ENCODE measurements at places on chromosomes 11 and 22.

GRCh38 chr22:38314933-38315822 lies 2.1 kb downstream of the CSNK1E start:
- DNase-seq, result peak; percentile 35

GRCh38 chr22:24291515-24292201 lies 21.0 kb downstream of the SPECC1L start:
- no peak for DNase-seq

DNA sequence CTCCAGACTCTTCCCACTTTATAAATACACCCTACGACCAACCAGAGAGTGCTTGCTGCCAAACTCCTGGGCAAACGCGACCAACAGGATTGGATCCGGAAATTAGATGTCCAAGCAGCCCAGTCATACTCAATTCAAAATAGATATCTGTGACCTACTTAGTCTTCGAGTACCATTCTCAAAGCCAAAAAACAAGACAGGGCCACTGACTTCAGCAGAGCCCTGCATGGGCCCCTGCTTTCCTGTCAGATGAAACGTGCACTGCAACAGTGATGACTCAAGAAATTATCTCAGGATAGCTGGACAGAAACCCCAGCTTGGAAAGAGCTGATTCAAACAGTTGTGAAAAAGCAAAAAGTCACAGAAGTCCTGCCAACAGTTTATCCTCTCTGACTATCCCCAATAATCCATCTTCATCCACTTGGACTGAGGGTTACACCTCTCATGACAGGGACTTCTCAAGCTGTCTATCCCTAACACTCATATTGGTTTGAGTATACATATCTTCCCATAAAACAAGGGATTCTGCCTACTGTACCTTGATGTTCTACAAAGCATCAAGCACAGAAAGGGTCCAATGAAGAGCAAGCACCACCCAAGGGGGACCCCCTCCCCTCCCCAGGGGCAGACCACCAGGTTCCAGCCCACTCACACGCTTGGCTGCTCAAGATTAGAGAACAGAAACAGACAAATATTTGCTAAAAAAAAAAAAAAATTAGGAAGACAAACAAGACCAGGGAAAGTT lies 17.4 kb downstream of the SMCO4 start:
- no peak for DNase-seq

DNA sequence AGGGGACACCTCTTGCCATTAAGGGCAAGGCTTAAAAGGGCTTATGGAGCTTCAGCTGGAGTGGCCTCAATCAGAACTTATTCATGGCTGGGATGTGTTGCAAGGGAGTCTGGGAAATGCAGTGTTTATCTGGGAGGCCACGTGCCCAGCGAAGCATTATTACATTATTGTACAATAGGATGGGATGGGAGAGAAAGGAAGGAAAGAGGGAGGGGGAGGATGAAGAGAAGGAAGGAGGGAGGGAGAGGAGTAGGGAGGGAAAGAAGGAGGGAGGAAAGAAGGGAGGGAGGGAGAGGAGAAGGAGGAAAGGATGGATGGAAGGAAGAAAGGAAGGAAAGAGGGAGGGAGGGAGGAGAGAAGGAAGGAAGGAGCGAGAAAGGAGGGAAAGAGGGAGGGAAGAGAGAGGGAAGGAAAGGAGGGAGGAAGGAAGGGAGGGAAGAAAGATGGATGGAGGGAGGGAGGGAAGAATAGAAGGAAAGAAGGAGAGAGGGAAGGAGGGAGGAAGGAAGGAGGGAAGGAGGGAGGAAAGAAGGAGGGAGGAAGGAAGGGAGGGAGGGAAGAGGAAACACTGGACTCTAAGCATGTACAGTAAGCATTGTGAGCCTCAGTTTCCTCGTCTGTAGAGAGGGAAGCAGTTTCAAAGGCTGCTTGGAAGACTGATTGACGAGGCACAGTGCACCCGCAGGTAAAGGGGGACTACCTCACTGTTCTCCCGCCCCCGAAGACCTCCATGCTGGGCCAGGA lies 62.2 kb downstream of the MYEOV start:
- no peak for DNase-seq

- no peak for DNase-seq
Measured at GRCh38 chr11:117748771-117749540, 48.1 kb downstream of the DSCAML1 start.

DNA sequence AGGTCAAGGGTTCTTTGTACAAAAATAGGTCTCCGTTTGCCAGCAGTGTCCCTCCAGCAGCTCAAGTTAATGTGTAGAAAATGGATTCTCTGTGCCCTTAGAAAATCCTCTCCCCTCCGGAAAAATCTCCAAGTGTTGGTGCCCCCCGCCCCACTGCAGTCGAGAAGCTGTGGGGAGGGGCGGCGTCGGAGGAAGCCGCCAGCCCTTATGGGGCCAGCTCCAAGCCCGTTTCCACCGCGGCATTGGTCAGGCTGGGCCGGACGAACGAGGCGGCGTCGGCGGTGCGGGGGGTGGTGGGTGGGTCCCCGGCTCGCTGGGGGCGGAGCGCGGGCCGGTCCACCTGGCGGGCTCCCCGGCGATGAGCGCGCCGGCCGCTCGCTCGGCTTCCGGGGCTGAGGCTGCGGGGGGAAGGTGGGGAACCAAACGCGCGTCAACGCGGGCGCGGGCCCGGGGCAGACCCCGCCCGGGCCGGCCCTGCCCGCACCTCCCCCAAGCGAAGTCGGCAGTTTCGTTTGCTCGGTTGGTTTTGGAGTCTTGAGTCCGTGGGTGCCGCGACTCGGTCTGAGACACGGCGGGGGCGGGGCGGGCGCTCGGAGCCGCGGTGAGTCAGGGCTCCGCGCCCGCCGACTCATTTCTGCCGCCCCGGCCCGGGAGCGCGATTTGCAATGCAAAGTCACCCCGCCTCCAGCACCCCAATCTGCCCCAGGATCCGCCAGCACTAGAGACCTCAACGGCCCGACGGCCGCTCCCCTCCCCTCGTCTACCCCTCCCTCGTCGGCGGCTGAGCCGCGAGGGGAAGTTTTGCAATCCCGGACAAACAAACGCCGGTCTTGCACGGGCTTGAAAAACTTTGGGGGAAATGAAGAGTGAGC lies 1.4 kb downstream of the ASCL2 start:
- no peak for DNase-seq

DNA sequence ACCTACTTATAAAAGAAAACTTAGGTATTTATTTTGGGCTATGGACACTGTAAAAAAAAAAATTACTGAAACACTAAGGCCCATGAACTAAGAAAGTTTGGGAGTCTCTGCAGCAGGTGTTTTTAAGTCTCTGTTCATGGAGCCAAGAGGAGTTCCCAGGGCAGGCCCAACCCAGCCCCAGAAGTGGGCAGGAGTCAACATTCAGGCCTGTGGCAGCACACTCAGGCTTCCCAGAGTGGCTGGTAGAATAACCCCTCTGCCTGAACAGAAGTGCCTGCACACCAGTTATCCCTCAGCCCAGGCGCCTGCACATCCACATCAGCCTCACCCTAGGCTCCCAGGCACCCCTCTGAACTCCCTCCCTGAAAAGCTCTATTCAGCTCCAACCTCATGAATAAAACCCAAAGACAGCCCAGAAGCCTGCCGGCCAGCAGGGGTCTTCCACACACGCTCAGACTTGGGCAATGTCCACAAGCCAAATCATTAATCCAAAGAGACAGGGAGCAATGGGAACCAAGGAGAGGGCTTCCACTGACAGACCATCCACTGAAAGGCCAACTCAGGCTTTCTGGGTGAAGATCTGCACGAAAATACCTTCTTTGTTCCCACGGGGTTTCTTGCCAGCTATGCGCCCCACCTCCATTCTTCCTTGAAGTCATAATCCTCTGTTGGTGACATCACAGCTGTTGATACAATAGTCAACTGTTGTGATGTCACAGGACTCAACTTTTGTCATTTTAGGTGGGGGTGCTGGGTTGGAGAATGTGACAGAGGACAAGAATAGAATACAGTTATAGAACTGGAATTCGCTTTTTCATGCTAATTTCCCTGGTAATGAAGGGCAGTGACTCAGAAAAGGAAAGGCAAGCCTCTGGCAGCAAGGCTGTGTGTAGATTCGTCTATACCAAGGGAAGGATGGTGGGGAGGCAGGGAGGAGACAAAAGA lies 83.7 kb downstream of the RPL27A start:
- DNase-seq, result no peak

DNA sequence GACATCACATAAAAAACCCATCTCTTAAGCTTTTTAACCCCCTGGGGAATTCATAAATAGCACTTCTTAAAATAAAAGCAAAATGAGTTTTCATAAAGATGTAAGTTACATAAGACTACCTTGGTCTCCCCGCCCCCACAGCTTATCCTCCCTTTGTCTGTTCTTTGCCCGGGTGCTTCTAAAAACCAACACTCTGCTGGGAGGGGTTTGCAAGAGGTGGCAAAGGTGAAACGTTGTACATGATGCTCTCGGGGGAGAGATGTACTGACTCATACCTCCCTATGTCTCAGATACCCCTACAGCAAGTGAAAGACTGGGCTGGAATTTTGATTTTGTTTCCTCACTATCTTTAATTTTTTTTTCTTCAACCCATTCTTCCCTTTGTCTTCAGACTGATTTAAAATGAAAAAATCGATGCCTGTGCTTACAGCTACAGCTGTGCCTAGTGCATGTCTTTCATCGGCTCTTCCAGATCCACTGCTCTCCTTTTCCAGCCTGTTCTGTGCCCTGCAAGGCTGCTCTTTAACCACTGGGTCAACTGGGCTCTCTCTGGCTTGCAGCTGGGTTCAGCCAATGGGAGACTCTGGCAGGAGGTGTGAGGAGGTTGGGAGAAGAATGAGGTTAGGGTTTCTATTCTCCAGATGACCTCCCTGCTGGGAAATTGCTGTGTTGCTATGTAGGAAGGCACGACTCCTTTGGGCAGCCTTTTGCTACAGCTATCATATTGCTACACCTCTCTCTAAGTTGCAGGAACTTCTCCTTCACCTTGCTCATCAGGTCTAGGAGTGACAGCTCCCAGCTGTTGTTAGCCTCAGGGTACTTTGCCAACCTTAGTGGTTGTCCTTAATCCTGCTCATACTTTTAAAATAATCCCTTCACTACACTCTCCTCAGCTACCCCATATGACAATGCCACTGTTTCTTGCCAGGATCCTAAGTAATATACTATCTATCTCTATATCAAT lies 266.5 kb downstream of the TENM4 start:
- no peak for DNase-seq

GRCh38 chr22:45972091-45972888 lies 4.7 kb downstream of the WNT7B start:
- no peak for DNase-seq

DNA sequence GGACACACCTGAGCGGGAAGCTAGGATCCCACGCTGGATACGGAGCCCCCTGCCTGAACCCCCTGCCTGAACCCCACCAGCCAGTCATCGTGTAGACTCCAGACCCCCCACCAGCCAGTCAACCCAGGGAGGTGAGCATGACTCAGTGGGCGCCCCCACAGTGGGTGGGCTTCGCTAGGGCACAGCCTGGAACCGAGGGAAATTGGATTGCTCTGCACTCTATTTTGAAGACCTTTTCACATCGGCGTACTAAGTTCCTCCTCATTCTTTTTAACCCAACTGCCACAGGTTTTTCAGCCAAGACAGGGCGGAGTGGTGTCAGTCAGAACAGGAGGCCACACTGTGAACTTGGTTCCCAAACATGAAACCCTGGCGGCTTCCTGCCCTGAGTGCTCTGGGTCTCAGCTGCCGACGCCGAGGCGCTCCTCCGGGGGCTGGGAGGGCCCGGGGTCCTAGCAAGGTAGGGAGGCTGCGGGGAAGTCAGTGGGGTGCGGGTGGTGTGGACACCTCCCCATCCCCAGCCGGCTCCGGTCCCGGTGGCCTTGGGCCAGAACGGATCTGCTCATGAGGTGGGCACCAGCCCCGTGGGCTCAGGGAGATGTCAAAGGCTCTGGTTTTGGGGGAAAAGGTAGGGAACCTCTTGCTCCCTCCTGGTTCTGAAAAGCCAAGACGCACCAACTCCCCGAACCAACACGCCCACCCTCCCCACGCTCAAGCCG lies 57.0 kb downstream of the BRD1 start:
- no peak for DNase-seq

DNA sequence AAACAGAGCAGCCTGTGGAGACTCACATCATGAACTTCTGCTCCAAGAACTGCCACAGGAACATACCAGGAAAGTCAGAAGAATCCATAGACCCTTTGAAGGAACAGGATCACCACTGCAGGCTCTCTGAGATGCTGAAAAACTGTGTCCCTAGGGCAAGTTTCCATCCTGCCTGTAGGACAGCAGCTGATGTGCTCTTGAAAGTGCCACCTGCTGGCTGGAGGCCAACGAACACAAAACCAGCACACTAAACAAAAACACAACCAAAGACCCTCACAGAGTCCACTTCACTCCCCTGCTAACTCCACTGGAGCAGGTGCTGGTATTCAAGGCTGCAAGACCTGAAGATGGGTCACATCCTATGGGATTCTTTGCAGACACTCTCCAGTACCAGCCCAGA lies 12.0 kb upstream of the NXPE1 start:
- no peak for DNase-seq

- DNase-seq, result no peak
Measured at GRCh38 chr11:86660088-86660487, 12.3 kb downstream of the ME3 start.

DNA sequence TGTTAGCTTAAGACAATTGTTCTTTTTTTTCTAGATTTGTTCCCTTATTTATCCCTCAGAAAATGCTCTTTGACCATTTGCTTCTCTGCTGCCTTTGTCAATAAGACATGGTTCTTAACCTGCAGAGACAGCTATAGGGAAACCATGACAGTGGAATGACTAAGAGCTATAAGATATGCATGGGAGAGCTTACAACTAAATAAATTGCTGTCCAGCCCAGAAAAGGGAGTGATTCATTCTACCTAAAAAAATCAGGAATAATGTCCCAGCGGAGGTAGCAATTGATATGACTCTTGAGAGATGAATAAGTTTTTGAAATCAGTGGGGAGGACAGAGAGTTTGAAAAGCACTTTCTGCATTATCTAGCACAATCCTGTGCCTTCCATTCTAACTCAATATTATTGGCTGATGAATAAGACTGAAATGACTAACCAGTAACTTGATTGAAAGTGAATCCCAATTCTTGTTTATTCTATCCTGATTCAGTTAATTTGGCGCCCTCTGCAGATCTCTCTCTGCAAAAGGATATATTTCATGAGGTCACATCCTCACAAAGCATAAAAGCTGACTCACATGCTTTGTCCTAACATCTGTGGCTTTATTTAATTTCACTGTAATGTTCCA lies 680.5 kb upstream of the API5 start:
- DNase-seq, result no peak

DNA sequence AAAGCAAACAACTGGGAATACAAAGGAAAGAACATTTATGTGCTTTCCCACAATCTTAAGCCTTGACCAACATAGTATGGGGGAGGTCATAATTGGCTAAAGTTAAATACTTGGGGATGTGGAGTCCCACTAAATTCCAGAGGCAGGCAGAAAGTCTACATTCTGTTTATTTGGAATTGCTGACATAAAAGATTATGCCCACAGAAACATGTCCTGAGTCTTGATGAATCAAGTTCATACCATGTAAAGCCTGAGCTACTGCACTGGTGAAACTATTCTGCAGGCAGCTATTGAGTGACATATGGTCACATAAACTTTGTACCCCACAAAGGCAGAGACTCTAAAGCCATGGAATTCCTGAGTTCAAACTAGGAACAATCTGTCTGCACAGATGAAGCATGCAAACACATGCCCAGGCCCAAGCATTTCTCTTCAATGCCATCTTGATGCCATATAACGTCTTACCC lies 69.9 kb upstream of the CHRM4 start:
- no peak for DNase-seq

All from NCI-H510A (cell line).